ENCODE measurements at places on chromosomes 6 and 20. TPM values are rescaled to one million over a fixed set of nuclear protein-coding genes. Genes with fewer than 3 reads are reported as not detected.

ASF1A gene
- total RNA-seq, result 12.1 TPM

OR12D3 gene
- total RNA-seq, result not detected

MAS1 gene
- total RNA-seq, result not detected

SH3BGRL2 gene
- 3.1 TPM for total RNA-seq

BPIFB1 gene
- not detected for total RNA-seq

SSTR4 gene
- not detected for total RNA-seq

KIF25 gene
- not detected for total RNA-seq

LY6G6C gene
- total RNA-seq, result not detected

ADAT2 gene
- total RNA-seq, result 12.1 TPM

GPR6 gene
- total RNA-seq, result not detected

RBM24 gene
- 0.29 TPM for total RNA-seq

ENPP4 gene
- 0.50 TPM for total RNA-seq

PDYN gene
- total RNA-seq, result not detected

QRSL1 gene
- total RNA-seq, result 11.1 TPM

CRISP3 gene
- total RNA-seq, result not detected

C20orf204 gene
- total RNA-seq, result 0.99 TPM
